HCT116 (cell line): ENCODE measurements at places on chromosomes 2 and 18.

DNA sequence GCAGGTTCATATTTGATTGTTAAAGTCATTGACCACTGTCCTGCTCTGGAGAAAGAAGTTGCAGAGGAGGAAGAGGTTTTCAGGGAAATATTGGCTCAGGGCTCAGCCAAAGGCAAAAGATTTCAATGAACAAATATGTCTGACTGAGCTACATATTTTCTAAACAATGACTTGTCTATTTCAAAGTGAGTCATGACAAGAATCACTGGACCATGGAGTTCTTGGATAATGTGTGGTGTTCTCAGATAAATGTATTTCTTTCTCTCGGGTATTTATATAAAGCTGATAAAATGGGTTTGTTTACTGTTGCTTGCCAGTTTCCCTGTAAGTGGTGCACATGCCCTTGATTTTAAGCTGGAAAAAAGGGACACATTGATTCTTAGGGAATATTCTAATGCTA is 34.3 kb upstream of the RMP24 start:
- no peaks in the 10 kb centered on the region for H3K4me1 ChIP-seq
- H3K27ac ChIP-seq, result no peak overlapping the region

DNA sequence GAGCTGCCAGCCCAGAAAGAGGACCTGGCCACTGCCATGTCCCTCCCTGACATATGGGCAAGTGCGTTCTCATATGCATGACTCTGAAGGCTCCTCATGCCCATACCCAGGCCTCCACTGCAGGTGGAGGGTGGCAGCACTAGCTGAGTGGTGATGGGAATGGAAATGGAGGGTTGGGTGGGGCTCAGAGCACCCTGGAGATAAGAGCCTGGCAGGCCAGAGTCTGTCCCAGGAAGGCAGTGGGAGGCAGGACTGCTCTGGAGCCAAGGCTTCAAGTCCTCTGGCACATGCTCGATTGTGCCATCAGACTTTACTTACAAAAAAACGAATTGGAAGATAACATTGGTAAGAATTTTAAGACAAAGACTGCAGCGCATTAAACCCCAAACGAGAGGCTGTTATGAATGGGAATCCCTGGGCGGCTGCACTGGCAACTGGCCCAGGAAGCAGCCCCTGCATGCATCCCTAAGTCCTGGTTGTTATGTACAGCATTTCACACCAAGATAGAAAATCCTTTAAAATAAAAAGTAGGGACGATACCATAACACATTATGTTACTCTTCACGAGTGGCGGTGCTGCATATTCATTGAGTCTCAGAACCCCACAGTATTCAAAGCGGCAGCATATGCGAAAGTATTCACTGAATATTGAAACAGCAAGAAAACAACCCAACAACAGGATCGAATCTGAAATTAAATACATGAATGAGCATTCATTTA is 81.7 kb upstream of the FAM98A start:
- no peak overlapping the region for H3K4me3 ChIP-seq
- DNase-seq, result no peak
- no peaks in the 10 kb centered on the region; the same call in 1 of the 2 replicates for H3K27me3 ChIP-seq
- H3K27ac ChIP-seq, result no peak overlapping the region
- H3K4me1 ChIP-seq, result no peaks in the 10 kb centered on the region

DNA sequence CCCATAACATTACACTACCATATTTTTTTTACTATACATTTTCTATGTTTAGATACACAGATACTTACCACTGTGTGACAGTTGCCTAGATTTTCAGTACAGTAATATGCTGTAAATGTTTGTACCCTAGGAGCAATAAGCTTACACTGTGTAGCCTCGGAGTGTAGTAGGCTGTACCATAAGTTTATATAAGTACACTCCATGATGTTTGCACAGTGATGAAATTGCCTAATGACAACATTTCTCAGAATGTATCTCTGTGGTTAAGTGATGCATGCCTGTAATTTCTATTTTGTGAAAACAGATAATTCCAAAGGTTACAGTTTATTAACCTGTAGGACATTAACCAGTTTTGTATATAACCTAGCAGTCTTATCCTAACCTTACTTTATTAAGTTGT is 128.1 kb upstream of the RBMS1 start:
- H3K27me3 ChIP-seq, result no peaks in the 10 kb centered on the region
- no peak for DNase-seq

DNA sequence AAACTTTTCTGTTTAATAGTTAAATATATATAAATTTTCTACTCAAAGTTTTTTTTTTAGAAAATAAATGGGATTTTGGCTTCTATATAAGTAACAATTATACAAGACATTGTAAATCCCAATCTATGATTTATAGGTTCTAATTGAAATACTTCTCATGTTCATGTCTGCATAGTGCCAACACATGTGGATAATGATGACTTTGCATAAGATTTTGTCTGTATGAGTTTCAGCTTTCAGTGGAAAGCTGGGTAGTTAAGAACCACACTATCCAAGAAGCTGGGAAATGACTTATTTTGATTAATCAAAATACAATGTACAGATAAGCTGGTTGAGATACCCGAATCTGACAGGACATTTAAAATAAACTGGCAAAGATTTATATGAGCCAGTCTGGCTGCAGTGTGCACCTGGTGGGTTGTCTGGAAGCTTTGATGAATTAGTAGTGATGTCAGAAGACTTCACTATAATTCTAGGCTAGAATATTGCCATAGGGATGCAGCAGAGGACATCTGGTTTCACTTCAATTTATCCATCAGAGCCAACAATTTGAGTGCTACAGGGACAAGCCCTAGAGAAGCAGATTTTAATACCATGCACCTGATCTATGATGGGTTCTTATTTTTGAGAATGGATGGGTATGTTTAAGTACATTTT is 45.4 kb downstream of the EML6 start:
- H3K4me1 ChIP-seq, result no peaks in the 10 kb centered on the region
- DNase-seq, result no peak
- no peak overlapping the region for H3K4me3 ChIP-seq
- H3K36me3 ChIP-seq, result no peaks in the 10 kb centered on the region
- H3K27me3 ChIP-seq, result no peaks in the 10 kb centered on the region

DNA sequence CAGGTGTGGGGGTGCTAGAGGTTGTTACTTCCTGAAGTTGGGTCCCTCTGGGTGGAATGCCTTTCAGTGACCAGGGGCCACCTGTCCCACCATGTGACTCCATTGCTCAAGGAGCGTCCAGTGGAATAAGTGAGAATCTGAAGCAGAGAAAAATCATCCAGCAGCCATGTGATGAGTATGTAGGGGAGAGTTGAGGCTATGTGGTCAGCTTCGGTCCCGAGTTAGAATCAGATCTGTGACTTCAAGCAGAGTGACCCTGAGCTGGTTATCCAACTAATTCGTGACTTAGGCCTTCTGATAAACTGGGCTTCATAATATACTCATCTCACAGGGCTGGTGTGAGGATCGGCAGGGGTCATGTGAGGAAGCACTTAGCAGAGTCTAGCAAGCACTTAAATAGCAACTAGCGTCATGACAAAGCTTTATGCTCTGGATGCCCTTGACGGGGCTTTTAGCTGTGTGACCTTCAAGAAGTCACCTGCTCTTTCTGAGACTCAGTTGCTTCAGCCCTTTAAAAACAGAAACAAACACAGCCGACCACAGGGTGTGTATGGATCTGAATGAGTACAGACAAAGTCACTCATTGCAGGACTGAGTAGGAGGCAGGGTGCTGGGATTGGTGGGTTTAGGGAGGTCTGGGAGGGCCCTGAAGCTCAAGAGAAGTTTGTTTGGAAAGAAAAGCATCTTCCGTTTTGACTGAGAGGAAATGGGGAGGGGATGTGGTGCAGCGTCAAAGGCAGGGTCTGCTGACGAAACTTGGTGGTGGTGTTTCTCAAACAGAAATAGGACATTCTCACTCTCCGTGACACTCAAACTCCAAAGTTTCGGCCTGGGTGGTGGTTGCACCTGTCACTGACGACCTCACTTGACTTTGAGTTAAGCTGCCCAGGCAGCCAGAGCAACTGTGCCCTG is 264.0 kb upstream of the CXCR4 start:
- 0 out of 2 replicates have a peak, but pooled peaks cover 2% of the 10 kb centered on the region for H3K27me3 ChIP-seq
- no peaks in the 10 kb centered on the region for H3K4me1 ChIP-seq
- DNase-seq, result no peak
- H3K4me3 ChIP-seq, result no peak overlapping the region

DNA sequence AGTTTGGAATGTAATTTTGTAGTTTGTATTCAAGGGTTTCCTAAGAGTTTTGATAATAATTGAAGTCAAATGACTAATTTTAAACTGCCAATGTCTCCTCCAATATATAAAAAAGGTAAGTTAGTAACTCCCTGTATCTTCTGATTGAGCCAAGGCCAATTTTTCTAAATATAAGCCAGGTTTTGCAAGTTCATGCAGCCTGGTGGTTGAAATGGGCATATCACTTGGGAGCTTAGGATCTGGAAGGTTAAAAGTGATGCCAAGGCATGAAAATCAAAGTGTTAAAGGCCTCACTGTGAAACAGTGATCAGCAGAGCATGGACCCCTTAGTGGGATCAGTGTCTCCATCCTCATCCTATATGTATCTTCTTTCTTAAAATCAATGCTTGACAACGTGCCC is 60.5 kb downstream of the MERTK start:
- H3K36me3 ChIP-seq, result no peaks in the 10 kb centered on the region
- no peak overlapping the region for H3K4me3 ChIP-seq
- H3K4me1 ChIP-seq, result no peaks in the 10 kb centered on the region
- H3K27ac ChIP-seq, result no peak overlapping the region
- DNase-seq, result no peak
- H3K27me3 ChIP-seq, result no peaks in the 10 kb centered on the region

GRCh38 chr2:201258666-201259615 is 1.4 kb upstream of the CASP8 start:
- peak overlapping the region; percentile 76 for H3K27ac ChIP-seq
- H3K36me3 ChIP-seq, result no peaks in the 10 kb centered on the region
- H3K27me3 ChIP-seq, result no peaks in the 10 kb centered on the region
- H3K4me3 ChIP-seq, result peak overlapping the region; percentile 64
- peaks cover 23% of the 10 kb centered on the region for H3K4me1 ChIP-seq

DNA sequence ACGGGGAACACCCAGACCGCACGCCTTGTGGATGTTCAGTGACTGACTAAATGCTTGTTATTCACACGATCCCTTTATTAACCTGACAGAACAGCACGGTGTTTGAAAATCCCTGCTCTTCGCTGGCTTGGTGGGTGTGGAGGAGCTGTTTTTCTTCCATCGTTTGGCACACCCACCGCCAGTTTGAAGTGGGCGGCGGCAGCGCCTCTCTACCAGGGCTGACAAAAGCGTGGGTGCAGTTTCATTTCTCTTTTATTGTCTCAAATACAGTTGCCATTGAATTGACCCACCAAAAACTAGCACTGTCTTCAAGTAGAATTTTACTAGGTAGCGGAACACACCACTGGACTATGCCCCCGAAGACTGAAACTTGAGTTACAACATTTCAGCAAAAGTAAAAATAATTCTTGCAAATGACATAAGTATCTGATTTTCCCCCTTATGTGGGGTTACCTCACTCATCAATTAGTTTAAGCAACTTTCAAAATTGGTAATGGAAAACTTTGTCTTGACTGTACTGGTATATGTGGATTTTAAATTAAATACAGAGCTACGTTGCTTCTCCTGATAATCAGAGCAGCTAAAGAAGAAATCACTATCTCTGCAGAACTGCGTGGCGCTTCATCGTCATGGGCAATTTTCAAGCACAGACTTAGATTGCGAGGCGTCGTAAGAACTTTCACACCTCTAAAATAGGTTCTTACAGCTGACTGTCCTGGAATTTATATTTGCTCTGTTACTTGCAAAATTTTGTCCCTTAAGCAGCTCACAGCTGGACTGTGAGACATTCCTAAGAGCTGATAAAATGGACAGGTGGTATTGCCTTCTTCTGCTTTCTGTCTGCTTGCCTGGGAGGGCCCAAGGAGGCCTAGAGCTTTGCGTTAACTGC is 60.9 kb downstream of the LDLRAD4 start:
- no peak for DNase-seq
- H3K36me3 ChIP-seq, result no peaks in the 10 kb centered on the region
- no peak overlapping the region for H3K27ac ChIP-seq

DNA sequence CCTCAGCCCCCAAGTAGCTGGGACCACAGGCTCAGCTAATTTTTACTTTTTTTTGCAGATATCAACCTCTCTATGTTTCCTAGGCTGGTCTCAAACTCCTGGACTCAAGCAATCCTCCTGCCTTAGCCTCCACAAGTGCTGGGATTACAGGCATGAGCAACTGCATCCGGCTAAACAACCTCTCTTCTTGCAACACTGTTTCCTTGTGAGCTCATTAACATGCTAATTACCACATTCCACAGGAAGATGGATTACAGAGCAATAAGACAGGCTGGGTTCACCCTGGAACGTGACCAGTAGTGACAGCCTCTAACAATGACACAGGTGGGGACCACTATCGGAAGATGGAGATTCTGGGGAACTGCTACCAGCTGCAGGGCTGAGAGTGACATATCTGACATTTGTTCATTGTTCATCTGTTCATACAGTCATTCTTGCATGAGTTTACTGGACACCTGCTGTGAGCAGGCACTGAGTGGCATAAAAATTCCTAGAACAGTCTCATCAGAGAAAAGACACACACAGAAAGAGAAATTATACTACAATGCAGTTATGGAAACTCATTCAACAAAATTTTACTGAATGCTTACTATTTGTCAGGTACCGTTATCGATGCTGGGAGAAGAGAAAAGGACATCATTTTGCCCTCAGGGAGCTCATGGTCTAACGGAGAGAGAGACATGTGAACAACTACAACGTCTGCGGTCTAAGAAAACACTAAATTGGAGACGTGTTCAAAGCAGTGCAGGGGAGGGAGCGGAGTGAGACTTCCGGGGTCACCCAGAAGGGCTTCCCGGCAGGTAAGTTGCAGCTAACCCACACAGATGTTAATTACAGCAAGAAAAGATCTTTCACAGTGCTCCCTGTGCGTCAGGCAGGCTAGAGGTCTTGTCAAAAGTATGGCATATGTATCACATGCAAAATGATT is 37.6 kb downstream of the PROC start:
- H3K36me3 ChIP-seq, result no peaks in the 10 kb centered on the region
- H3K27ac ChIP-seq, result no peak overlapping the region
- H3K4me1 ChIP-seq, result peaks cover 25% of the 10 kb centered on the region
- no peaks in the 10 kb centered on the region for H3K27me3 ChIP-seq
- DNase-seq, result no peak
- no peak overlapping the region for H3K4me3 ChIP-seq

GRCh38 chr18:24741965-24742724 is 281.7 kb downstream of the HRH4 start:
- no peaks in the 10 kb centered on the region for H3K36me3 ChIP-seq
- H3K27me3 ChIP-seq, result peaks cover 26% of the 10 kb centered on the region
- H3K27ac ChIP-seq, result no peak overlapping the region

GRCh38 chr2:80057956-80058355 is 246.6 kb downstream of the LRRTM1 start:
- no peaks in the 10 kb centered on the region for H3K36me3 ChIP-seq
- no peak for DNase-seq
- H3K4me3 ChIP-seq, result no peak overlapping the region
- H3K27ac ChIP-seq, result no peak overlapping the region

DNA sequence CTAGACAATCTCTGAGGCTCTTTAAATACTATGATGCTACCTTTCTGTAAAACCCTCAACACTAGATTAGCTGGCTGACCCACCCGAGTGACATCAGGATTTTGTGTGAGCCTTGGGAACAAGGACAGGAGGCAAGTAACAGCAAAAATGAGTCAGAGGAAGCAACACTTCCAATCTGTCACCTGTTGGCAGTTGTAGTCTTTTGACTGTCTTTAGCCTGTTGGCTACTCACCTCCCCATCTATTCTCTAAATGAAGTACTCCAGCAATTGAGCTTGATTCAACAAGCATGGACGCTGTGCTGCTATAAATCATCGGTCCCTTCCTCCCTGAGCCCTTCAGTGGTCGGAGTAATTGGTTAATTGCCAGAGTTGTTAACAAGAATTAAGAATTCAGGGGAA is 898.7 kb downstream of the BCL11A start:
- no peaks in the 10 kb centered on the region for H3K36me3 ChIP-seq
- H3K27ac ChIP-seq, result no peak overlapping the region
- no peak for DNase-seq
- H3K4me1 ChIP-seq, result no peaks in the 10 kb centered on the region
- no peaks in the 10 kb centered on the region for H3K27me3 ChIP-seq
